Cerebellar nuclear complex (tissue), 1 donor: ENCODE measurements at places on chromosomes 13 and 19.

GRCh38 chr19:18941628-18942354, 774 bp upstream of the HOMER3 start:
- DNase-seq: no peak

DNA sequence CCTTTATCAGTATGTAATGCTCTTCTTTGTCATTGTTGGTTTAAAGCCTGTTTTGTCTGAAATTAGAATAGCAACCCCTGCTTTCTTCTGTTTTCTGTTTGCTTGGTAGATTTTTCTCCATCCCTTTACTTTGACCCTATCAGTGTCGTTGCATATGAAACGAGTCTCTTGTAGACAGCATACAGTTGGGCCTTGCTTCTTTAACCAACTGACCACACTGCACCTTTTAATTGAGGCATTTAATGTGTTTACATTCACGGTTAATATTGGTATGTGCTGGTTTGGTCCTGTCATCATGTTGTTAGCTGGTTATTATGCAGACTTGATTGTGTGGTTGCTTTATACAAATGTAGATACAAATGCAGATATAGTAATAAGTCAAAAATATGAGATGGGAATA, 71.1 kb downstream of the PDS5B start:
- no peak for DNase-seq

DNA sequence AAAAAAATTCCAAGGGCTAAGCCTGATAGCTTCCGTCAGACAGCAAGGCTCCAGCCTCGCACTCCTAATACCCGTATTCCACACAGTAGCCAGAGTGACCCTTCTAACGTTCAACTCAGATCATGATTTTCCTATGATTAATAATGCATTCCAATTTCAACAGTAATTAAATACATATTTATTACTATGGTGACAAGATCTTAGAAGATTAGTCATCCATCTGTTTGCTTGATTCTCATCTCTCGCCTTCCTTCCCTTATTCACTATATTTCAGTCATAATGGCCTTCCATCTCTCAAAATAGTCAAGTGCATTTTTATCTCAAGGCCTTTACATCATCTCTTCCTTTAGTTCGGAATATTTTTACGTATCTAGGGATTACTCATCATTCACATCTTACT, 621.2 kb upstream of the SPRY2 start:
- DNase-seq: no peak

DNA sequence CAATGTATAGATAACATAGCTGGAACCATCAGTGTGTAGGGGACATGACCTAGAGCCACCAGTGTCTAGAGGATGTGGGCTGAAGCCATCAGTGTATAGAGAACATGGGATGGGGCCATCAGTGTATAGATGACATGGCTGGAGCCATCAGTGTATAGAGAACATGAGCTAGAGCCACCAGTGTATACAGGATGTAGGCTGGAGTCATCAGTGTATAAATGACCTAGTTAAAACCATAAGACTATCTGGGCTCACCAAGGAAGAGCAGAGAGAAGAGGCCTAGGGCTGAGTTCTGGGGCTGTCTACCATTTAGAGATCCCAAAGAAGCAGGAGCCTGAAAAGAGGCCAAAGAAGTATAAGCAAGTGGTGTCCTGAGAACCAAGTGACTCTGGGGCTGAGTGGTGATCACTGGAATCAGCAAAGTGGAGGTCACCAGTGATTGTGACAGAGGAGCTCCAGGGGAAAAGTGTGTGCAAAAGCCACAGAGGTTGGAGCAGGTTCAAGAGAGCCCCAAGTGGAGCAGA, 41.0 kb downstream of the RFX2 start:
- DNase-seq: no peak

DNA sequence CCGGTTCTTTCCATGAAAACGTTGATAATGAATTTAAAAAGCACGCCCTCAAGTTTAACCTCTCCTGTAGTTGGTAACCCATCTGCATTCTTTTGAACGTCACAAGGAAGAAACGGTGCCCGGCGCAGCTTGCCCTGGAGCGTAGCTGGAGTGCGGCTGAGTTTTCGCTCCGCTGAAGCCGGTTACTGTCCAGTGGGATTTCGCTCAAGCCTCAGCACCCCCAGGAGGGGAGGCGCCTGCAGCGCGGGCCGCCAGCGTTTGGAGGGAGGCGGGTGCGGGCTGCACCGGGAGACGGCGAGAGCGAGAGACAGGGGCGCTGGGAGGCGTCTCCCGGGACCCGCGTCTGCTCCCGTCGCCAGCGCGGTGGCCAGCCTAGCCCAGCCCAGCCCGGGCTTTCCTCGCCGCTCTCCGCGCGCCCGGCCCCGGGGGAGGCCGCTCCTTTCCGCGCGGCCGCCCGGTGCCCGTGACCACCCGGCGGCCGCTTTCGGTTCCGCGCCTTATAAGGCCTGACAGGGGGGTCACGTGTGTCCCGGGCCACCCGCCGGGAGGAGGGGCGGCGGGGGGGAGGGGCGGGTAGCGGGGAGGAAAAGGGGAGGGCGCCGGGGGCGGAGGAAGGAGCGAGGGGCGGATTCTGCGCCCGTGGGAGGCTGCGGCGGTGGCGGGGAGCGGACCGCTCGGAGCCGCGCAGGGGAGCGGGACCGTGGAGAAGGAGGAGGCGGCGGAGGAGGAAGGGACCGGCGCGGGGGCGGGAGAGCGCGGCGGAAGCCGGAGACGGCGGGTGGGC, 8.3 kb upstream of the DGKH start:
- DNase-seq: no peak
